ENCODE measurements at places on chromosomes 1 and 21.

DNA sequence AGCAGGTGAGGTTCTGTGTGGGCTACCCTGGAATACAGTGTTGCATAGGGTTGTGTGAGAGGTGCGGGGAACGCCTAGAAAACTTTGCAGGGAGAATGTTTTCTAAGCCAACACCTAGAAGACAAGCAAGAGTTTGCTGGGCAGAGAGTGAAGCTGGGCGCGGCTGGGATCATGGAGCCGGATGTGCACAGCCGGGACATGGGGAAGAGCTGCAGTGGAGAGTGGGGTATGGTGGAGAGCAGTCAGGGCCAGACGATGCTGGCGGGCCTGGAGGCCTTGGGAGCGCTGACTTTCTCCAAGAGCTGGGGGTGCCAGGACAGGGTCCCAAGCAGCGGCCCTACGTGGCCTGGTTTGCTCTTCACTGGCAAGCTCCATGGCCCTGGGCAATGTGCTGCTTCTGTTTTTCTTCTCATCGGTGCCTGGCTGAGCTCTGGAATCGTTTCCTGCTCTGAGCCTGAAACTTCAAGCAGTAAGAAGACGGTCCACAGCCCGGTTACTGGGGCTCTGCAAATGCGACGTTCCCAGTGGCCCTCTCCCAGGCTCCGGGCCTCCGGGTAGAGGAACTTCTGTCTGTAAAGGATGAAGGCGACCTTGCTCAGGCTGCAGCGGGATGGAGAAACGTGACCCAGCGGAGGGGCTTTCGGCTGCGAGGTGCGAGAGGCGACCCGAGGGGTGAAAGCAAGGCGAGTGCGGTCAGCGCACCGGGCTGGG, 51.9 kb upstream of the CD34 start:
- DNase-seq: peak; percentile 29

GRCh38 chr1:165403835-165404482, 41.0 kb downstream of the RXRG start:
- no peak for DNase-seq

GRCh38 chr1:24683713-24684162, 40.6 kb downstream of the SRRM1 start:
- DNase-seq: peak; percentile 97

DNA sequence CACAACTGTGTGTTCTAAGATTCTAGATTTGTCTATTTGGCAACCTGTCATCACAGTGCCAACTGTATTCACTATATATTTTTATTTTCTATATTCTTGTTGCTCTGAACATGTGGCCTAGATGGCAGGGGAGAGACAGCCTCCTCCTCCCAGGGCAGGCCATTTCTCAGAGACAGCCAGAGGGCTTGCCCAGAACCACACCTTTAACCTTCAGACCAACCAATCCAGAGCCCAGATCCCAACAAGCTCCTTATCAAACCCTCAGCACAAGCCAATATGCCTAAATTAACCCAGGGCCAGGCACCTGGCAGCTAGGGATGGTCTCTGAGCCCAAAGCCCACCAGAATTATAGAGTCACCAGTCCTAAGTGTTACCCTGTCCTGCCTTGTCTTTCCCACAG, 19.3 kb downstream of the TRIM11 start:
- no peak for DNase-seq

GRCh38 chr21:42855171-42855936, 24.0 kb downstream of the WDR4 start:
- DNase-seq: no peak

GRCh38 chr1:20534659-20535417, 17.5 kb upstream of the FAM43B start:
- DNase-seq: no peak

- DNase-seq: no peak
Measured at GRCh38 chr1:152043870-152044269, 7.1 kb upstream of the S100A11 start.

DNA sequence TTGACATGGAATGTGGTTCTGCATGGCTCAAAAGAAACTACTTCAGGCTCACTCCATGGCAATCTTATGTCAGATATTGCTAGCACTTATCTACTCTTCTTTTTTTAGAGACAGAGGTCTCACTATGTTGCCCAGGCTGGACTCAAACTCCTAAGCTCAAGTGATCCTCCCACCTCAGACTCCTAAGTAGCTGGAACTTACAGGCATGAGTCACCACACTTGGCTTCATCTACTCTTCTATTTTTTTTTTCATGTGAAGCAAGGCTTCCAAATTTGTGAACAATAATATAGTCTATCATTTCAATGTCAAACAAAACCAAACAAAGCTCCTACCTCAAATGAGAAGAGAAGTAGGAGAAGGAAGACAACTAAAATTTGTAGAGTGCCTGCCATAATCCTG, 7.5 kb upstream of the PSEN2 start:
- peak; percentile 52 for DNase-seq

DNA sequence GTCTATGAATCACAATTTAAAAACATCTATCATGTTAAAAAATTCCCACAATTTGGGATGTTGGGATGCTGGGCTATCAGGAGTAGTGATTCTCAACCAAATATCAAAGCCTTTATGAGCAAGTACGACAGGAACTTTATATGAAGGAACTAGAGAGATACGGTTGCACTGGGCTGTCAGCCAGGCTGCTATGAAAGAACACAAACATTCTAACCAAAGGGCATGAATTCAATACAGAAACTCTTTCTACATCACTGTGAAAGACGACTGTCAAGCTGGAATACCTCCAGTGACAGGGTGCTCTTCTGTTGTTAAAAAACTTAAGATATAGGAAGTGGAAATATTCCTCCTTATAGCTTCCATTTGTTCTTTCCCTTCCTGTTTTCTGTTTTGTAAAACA, 9.8 kb downstream of the CACNA1E start:
- no peak for DNase-seq

DNA sequence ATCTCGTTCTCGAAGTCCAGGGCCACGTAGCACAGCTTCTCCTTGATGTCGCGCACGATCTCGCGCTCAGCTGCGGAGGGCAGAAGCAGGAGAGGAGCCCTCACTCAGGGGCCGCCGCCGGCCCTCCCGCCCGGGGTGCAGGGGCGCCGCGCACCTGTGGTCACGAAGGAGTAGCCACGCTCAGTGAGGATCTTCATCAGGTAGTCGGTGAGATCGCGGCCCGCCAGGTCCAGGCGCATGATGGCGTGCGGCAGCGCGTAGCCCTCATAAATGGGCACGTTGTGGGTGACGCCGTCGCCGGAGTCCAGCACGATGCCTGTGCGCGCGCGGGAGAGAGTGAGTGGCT, 1.8 kb downstream of the ACTA1 start:
- no peak for DNase-seq

GRCh38 chr1:185663771-185664296, 70.4 kb upstream of the HMCN1 start:
- DNase-seq: no peak

- DNase-seq: peak; percentile 71
Measured at GRCh38 chr1:108560874-108561459, 1.1 kb downstream of the EEIG2 start.

All from fibroblast of skin of back (primary cell).